GM04503 (cell line): ENCODE measurements at places on chromosomes 12 and 14.
A peak's percentile ranks its signal among the peaks of the same experiment; 100 is the strongest.

GRCh38 chr12:16670456-16671050 is 64.6 kb upstream of the LMO3 start:
- no peak for DNase-seq

DNA sequence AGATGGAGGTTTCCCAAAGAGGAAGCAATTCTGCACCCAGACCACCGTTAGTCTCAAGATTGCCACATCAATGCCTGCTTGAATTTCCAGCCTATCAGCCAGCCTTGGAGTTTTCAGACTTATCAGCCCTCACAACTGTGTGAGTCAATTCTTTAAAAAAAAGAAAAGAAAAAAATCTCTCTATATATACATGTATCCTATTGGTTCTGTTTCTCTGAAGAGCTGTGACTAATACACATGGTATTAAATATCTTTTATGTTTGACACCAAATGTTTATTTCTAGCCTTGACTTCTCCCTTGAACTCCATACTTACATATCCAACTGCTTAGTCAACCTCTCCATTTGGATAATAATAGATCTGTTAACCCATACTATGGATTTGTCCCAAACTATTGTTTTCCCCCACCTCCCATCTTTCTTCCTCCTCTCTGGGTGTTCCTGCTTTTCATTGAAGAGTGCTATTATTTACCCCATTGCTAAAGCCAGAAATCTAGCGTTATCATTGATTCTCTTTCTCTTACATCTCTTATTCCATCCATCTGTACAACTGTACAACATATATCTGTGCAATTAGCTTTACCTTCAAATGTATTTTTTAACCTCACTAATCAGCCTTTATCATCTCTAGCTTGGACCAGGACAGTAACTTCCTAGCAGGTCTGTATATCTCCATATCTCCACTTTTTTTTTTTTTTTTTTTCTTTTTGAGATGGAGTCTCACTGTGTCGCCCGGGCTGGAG is 22.7 kb upstream of the EID3 start:
- peak; percentile 95 for DNase-seq

- no peak for DNase-seq
These were observed 7.9 kb upstream of the CPSF6 start for GRCh38 chr12:69231479-69231878.

DNA sequence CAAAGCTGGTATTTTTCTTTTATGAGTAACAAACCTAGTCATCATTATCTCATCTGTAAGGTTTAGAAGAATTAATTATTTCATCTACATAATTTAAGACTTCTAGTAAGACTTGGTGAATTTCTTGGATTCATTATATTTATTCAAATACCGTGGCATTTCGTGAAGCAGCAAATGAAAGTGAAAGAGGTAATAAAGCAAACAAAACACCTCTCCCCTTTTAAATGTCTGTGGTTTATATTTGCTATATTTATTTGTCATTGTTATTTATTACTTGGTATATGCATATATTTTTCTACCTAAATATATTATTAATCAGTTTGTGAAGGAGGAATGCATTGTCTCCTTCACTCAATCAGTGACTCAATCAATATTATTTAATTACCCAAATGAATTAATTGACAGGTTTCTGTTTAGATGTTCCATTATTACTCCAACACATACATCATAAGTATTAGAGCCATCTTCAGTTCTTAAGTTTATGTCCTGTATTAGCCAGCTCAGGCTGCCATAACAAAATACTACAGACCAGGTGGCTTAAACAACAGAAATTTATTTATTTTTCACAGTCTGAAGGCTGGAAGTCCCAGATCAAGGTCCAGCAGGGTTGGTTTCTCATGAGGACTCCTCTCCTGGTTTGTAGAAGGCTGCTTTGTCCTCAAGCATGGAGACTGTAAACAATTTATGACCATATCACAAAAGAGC is 6.6 kb downstream of the CFAP54 start:
- DNase-seq = no peak

DNA sequence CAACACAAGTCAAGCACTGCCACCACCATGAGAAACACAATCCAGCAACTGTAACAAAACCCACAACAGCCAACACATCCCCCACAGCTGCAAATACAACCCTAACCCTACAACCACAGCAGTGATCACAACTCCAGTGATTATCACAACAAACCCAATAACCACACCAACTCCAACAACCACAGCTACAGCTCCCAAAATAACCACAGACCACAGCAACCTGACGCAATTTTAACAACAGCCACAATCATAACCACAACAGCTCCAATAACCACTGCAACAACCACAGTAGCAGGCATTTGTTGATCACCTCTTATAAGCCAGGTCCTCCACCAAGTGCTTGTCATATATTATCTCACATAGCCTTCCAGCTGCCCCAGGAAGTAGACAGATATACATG is 42.2 kb upstream of the FAM181A start:
- no peak for DNase-seq

DNA sequence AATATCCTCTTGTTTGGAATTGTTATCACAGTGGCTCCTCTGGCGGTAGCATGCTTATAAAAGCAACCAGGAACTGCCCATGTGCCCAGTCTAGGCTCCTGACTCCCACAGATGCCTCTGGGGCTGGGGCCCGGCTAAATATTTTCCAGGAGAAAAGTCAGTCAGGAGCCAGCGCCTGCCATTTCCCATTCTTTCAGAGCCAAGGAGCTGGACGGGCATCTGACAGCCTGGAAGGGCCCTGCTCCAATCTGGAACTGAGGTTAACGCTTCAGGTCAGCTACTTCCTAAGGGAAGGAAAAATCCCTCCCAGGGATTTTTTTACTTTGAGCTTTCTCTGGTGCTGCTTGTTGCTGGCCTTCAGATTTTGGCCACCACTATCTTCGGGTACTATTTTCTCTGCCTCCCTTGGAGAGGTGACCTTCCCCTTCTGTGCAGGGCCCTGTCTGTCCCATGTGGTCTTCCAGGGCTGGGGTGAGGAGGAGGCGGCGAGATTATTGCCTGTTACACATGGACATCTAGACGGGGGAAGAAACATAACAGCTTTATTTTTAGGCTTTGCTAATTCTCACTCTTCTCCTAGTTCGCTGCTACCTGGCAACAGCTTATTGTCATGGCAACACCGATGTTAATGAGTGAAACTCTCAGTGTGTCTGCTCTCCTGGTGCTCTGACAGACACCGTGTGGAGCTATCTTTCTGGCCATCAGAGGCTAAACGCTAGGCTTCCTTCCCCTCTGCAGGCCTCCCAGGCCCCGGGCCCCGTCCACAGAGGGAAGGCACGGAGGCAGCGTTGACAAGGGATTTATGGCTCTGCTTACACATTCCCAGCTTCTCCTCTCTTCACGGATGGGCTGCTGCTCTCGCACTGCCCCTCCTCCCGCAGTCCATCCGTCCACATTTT is 160.4 kb downstream of the CACNA1C start:
- DNase-seq = no peak

- no peak for DNase-seq
These were observed 172.3 kb upstream of the GRIP1 start for GRCh38 chr12:66851134-66851533.

- DNase-seq = no peak
These were observed 2.2 kb downstream of the PAWR start for GRCh38 chr12:79688376-79689060.

DNA sequence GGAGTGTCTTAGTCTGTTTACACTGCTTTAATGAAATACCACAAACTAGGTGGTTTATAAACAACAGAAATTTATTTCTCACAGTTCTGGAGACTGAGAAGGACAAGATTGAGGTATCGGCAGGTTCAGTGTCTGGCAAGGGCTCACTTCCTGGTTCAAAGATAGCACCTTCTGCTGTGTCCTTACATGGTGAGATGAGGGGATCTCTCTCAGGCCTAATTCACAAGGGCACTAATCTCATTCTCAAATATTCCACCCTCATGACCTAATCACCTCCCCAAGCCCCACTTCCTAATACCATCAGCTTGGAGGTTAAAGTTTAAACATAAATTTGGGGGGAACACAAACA is 35.0 kb upstream of the PLEK2 start:
- DNase-seq = no peak

DNA sequence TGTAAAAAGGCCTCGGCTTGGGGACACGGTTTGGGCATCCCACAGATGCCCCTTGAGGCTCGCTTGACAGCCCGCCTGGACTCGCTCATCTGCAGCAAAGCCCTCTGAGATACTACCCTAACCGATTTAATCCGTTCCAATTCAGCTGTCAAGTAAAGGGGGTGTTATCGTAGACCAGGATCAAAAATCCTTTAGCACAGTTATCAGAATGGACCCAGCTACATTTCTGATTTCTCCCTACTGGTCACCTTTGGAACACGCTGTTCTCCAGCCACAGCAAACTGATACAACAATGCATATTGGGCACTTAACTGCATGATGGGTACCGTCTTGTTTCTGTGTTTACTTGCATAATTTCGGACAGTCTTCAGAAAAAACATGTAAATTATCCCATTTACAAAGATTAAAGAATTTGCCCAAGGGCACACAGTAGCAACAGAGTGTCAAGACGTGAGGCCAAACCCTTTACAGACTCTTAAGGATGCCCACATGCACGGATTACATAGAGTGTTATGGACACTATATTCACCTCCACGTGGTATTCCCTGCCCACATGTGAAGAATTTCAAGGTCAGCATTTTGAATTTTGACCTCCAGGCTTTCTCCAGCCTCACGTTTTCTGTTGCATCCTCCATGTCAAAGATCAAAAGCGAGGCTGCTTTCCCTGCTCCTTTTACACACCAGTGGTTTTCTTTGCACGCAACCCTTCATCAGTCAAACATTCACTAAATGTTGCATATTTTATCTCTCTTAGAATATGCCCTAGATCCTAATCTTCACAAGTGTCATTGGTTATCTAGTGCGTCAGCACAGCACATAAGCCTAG is 3.2 kb upstream of the DUSP6 start:
- DNase-seq = no peak

DNA sequence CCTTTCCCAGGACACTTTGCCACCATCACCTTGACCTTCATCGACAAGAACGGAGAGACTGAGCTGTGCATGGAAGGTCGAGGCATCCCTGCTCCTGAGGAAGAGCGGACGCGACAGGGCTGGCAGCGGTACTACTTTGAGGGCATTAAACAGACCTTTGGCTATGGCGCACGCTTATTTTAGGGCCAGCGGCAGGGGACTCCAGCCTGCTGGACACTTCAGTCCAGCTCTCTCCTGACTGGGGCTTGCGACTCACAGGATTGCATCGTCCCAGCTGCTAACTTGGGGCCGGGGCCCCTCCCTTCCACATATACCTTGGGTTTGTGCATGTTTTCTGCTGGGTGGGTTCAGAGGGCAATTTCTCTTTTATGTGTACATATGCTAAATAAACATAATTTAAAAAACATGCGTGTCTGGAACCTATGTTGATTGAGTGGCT is 11.2 kb downstream of the AHSA1 start:
- DNase-seq = no peak

DNA sequence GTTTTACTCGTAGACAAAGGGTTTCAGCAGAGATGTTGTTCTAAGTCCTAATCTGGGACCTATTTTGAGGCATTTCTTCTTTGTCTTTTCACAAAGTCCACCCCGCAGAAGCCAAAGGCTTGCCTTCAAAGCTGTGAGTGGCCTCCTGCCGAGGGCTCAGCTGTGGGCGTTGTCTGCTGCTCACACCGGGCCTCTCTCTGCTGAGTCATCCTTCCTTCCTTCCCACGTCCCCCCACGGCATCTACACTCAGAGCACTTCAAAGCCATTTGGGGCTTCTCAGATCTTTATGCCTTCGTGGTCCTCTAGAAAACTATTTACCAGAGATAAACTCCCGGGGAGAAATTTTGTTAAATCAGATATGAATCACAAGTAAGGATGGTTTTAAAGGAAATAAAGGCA is 115.9 kb upstream of the TMPO start:
- no peak for DNase-seq

- DNase-seq = peak; percentile 5
These were observed 355.5 kb downstream of the ATP23 start for GRCh38 chr12:58296863-58297262.

- DNase-seq = no peak
These were observed 26.6 kb downstream of the NINJ2 start for GRCh38 chr12:636632-637031.

DNA sequence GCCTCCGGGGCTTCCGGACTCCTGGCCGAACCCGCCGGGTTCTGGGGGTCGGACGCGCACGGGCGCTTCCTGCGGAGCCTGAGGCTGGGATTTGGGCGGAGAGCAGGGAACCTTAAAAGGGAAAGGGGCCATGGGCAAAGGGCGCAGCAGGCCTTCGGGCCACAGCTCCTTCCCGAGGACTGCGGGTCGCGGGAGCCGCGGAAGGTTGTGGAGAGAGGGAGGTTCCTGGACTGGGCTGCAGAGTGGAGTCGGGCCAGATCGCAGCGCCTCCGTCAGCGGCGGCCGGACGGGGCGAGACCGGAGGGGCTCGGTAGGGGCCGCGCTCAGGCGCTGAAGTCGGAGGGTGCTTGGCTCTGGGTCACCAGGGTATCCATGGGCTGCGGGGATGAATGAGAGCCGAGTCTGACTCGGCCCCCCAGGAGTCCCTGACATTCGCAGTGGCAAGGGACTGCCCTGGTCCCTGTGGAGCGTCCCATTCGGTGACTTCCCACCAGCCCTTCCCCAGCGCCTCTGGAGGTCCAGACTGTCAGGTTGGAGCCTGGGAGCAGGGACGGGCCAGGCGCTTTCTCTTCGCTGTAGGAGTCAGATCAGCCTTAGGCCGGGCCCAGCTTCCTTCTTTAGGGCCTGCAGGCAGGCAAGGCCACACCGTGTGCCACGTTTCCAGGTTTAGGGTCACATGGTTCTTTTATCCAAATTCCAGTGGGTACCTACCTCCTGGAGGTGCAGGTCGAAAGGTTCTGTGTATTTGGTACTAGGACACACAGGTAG is 938 bp upstream of the SLC25A29 start:
- DNase-seq = no peak

DNA sequence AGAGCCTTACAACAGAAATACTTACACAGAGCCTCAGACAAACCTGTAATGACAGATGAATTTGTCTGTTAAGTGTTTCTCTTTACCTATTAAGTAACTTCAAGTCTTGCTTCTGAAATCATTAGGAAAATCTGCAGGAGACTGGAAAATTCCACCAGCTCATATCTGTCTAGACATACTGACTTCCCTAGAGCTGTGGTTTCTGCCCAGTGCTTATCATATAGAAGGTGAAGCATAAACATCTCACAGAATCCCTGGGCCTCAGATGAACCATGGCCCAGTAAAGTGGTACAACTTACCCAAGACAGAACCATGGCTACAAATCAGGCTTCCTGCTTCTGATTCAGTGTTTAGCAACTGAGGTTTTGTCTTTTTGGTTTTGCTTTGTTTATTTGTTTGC is 91.6 kb downstream of the EGLN3 start:
- no peak for DNase-seq

DNA sequence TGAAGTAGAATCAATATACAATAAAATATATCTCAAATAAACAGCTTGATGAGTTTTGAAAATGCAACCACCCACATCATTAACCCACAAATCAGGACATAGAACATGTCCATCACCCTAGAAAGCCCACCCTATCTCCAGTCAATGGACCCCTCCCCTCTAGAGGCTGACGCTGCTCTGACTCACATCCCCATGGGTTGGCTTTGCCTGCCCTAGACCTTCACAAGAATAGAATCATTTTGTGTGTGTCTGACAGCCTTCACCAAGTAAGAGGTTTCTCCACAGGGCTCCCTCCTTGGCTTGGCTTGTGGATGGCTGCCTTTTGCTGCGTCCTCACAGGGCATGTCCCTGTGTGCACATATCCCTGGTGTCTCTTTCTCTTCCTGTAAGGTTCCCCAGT is 250.2 kb upstream of the RTL1 start:
- DNase-seq = no peak
